ENCODE measurements at places on chromosomes 5 and 9.

DNA sequence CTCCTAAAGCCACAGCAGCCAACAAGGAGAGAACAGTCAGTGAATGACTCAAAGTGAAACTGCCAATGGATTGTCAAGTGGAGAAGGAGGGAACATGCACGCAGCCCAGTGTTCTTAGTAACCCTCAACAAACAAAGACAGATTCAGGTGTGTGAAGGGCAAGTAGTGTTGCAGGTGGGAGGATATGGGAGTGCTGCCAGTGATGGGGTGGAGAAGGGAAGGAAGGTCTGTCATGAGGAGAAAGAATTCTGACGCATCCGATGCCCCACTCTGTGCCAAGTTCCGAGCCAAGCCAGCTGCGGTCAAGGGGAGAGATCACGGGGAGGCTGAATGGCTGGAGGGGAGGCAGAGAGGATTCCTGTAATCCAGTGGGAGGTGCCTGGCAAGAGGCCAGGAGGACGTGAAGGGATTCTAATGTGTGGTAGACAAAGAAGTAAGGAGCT is 56.5 kb downstream of the CAST start:
- DNase-seq = peak; percentile 81

GRCh38 chr9:14542071-14542470 is 151.2 kb downstream of the ZDHHC21 start:
- DNase-seq = no peak

GRCh38 chr5:125813221-125813974 is 609.8 kb upstream of the GRAMD2B start:
- DNase-seq = no peak

- DNase-seq = no peak
These were observed 53.8 kb upstream of the RXRA start for GRCh38 chr9:134272302-134273023.

GRCh38 chr5:167900340-167900935 is 391.0 kb upstream of the WWC1 start:
- no peak for DNase-seq

GRCh38 chr5:55681301-55681700 is 30.8 kb downstream of the SLC38A9 start:
- no peak for DNase-seq

DNA sequence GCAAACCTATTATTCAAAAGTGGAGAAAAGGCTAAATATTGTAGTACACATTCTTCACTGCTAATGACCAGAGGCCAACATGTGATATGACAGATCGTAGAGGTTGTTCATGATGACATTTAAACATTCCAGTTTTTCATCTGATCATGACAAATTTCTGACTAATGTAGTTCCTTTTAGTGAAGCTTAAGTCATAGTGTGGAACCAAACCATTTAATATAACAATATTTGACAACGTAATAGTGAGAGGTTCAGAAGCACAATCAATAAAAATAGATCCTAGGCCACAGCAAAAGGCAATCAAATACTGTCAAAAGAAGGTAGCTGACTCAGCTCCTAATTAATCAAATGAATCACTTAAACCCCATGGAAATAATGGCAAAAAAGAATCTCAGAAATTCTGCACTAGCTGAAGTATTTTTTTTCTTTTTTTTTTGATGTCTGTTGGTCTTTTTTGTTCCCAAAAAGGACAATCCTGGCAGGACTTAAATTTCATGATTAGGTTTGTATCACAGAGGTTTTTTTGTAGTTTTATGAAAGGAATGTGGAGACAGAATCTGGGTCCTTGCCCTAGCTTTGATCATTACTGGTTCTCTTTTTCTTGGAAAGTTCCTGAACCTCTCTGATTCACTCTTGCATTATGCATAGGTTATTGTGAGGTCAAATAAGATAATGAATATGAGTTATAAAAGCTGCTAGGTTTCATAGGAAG is 795.0 kb downstream of the DTWD2 start:
- no peak for DNase-seq

- DNase-seq = peak; percentile 35
These were observed 47.8 kb downstream of the KDM4C start for GRCh38 chr9:6805532-6805931.

- DNase-seq = peak; percentile 90
These were observed 69.1 kb downstream of the PPARGC1B start for GRCh38 chr5:149799119-149799623.

DNA sequence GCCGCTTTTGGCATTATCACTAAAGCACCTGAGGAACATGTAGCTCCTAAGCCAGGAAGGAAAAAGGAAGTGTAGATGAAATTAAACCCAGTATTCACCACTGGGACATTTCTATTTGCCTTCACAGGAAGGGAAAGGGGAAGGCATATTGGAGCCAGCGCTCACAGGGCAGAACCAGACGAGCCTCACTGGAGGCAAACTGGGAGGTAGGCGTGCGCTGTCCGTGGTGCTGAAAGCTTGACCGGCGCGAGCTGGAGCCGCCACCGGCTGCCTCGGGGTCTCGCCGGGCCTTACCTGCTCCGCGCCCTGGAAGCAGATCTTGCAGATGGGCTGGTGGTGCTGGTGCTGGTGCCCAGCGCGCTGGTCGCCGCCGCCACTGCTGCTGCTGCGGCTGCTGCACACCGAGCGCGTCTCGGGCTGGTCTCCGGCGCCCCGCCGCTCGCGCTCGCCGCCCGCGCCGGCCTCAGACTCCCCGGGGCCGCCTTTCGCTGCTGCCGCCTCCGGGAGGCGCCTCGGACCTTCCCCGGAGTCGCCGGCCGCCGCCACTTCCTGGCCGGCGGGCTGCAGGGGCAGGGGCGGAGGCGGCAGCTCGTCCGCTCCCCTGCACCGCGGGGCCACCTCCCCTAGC is 732 bp downstream of the MARCHF11 start:
- peak; percentile 26 for DNase-seq

GRCh38 chr9:131807144-131807983 is 67.5 kb upstream of the RAPGEF1 start:
- no peak for DNase-seq

- DNase-seq = peak; percentile 76
These were observed 35.7 kb downstream of the PWWP2A start for GRCh38 chr5:160083501-160083900.

DNA sequence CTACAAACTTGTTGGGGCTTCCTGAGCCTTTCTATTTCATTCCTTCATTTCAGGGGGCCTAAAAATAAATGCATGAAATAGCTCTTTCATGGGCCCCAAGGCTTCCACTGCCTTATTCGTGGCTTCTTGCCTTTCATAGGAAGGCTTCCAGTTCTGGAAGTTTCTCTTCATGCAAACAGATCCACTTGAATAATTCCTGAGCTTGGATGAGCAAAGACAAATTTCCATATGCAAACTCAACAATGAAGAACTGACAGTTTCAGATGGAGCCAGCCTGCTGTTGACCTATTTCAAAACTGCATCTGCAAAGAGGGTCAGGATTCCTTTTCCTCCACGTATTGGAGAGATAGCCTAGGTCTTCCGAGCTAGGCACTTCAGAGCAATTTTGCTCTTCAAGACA is 142.1 kb downstream of the MLLT3 start:
- no peak for DNase-seq

- DNase-seq = no peak
These were observed 153.3 kb downstream of the SLF1 start for GRCh38 chr5:94771742-94772141.

DNA sequence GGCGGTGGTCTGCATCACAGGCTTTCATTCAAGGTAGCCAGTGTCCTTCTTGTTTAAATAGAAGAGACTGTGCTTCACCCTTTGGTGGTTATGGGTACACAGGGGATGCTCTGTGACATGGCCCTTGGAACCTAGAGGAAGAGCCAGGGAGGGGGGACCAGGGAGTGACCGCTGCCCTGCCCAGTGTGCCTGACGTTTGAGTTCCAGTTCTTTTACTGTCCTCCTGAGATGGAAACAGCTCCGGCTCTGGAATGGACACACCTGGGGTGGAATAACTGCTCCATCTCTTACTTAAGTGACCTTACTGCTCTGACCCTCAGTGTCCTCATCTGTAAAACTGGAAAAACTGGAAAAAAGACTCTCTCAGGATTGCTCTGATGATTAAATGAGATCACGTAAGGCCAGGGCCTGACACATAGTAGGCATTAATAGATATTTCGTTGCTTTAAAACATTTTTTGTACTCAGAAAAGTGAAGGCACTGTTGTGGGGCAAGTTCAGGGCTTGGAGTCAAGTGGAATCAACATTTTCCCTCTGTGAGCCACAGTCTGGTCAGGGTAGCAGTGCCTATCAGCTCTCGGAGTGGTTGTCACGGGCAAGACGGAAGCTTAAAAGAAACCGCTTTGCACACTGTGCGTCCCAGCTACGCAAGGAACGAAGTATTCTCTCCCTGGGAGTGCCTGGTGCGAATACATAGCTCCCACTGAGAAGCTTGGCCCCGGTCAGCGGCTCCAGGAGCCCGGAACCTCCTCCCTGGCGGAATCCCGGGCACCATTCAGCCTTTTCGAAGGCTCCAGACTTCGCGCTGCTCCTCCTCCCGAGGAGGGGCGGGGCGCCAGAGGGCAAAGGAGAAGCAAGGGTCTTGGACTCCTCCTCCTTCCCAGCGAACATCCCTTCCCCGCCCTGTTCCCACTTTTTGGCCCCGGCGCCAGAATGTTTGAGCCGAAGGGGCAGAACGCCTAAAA is 5.8 kb downstream of the POU4F3 start:
- no peak for DNase-seq

- DNase-seq = peak; percentile 32
These were observed 112.6 kb downstream of the TMC1 start for GRCh38 chr9:72633966-72634365.

DNA sequence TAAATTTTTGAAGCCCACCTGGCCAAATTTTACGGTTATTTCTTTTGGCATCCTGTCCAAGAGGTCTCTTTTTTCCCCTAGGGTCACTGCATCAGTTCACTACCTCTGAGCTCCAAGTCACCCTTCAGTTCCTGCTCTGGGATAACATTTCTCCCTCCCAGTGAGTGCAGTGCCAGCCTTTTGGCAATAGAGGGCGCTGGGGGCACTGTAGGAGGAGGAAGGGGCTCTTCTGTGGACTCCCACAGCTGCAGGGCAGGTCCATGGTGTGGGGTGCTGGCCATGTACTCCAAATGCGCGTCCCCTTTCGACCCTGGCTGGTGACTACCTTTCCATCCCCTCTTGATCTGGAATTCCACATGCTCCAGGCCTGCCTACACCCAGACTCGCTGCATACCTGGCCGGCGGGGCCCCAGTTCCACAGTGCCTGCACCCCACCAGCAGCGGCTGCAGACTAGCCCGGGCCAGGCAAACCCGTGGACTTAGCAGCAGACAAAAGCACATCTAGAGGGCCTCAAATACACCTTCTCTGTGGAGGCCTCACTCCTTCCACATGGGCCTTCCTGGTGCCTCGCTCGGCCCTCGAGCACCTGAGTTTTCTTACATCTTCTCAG is 20.3 kb upstream of the NINJ1 start:
- DNase-seq = peak; percentile 39

DNA sequence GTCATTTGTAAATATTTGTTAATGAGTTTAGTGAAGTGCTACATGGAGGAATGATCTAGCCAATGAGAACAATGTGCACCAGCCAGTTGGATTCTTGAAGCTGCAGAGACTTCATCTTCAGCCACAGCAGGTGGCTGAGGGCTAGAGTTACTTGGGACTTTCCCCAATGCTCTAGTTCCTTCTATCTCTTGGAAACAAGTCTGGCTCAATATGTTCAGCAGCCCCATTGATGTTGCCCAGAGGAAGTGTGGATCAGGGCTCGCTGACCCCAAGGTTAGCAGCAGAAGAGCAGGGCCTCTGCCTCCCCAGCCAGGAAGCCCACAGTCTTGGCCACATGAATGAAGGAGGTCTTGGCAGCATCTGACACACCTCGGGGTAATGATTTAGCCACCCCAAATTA is 117.5 kb downstream of the SLC1A3 start:
- DNase-seq = no peak

- DNase-seq = no peak
These were observed 89.7 kb downstream of the IQGAP2 start for GRCh38 chr5:76492819-76493189.

GRCh38 chr9:29751226-29751625 is 2177.9 kb upstream of the C9orf72 start:
- DNase-seq = no peak

DNA sequence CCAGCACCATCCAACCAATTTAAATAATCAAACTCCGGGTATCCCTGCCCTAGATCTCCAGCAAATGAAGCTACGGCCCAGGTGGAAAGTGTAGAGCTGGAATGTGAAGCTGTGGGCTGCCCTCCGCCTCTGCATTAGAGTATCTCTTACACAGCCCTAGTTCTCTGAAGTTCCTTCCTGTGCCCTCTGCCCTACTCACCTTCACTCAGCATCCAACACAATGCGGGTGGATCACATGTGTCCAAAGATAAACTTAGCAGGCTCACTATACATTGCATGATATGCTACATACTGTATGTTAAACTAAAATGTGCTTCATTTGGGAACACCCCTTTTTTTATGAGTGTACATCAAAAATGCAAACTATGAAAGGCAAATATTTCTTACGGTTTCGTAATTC is 70.0 kb upstream of the RAD23B start:
- no peak for DNase-seq

GRCh38 chr9:70466976-70467561 is 52.6 kb upstream of the KLF9 start:
- peak; percentile 67 for DNase-seq

- peak; percentile 36 for DNase-seq
These were observed 64.1 kb upstream of the GOLM1 start for GRCh38 chr9:86163503-86163902.
